ENCODE measurements at places on chromosomes 3 and 15.
A peak's percentile ranks its signal among the peaks of the same experiment; 100 is the strongest.

DNA sequence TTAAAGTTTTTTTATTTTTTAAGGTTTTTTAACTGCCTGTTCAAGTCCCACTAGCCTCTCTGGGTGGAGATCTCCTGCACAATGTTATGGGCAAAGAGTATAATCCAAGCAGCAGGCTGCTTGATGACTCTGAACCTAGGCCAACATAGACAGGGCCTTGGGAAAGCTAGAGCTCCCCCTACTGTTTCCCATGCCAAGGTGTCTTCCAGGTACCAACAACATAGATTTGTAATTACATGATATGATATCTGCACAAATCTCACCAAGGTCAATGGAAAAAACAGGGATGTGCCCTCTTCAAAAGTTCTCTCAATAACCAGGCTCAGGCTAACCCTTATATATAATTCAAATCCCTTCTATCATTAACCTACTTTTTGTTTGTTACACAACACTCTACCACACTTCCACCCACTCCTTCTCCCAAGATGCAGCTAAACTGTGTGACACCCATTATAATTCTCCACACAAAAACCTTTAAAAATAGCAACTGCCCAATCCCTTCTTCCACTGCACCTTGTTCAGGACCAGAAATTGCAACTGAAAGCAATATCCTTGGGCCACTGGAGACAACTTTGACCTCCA is 43.8 kb downstream of the RBM15B start:
- peak; percentile 61 for DNase-seq

DNA sequence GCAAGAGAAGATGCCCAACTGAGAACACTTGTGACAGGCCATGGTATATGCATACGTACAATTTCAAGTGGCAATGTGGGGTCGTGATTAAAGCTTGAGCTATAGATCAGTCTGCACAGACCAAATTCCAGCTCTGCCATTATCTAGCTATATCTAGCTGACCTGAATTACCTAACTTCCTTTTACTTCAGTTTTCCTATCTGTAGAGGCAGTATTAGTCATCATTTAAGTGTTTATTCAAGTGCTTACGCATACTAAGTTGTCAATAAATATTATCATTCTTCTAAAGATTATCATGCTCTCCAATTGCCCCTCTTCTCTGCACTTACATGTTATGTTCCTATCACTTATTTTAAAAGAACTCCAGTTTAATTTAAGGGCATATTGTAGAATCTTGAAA is 87.9 kb downstream of the ARPP21 start:
- DNase-seq = no peak

- no peak for DNase-seq
These were observed 327.3 kb upstream of the SATB1 start for GRCh38 chr3:18752273-18752934.

GRCh38 chr3:120496278-120497002 is 45.6 kb upstream of the FSTL1 start:
- peak; percentile 87 for DNase-seq

- DNase-seq = peak; percentile 98
These were observed 333.9 kb downstream of the PTPRG start for GRCh38 chr3:61894988-61895935.

DNA sequence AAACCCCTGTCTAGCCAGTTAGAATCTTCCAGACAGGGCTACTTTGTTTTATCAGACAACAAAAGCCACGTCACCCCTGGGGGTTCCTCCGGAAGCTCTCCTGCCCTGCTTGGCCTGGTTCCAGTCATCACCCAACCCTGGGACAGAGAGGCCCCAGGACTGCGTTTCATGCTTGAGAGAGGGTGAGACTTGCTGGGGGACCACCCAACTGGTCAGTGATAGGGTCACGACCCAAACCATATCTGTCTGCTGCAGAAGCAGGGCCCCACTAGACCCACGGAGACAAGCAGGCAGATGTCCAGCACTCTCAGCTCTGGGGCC is 1.2 kb downstream of the NT5DC2 start:
- peak; percentile 78 for DNase-seq

DNA sequence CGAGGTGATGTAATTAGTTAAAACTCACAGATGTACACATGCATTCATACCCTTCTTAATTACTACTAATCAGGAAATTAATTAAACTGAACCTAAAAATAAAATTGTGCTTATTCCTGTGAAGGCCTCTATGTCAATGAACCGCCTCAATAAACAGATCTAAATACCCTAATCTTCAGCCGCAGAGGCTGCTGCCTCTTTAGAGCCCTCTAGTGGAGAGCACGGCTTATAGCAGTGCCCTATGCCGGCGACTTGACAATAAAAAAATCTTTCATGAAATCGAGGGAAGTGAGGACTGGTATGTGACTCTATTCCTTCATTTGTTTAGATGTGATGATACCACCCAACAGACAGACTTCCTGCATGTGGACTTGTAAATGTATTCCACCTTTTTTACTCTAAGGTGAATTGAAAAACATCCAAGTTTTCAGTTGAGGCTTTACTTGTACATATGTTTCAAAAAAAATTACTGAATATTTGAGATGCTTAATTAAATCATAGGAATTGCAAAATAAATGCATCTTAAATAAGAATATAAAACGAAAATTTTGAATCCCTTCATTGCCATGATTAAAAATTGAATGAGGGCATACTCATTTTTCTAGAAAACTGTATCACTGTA is 8.3 kb upstream of the EPHA3 start:
- peak; percentile 58 for DNase-seq

DNA sequence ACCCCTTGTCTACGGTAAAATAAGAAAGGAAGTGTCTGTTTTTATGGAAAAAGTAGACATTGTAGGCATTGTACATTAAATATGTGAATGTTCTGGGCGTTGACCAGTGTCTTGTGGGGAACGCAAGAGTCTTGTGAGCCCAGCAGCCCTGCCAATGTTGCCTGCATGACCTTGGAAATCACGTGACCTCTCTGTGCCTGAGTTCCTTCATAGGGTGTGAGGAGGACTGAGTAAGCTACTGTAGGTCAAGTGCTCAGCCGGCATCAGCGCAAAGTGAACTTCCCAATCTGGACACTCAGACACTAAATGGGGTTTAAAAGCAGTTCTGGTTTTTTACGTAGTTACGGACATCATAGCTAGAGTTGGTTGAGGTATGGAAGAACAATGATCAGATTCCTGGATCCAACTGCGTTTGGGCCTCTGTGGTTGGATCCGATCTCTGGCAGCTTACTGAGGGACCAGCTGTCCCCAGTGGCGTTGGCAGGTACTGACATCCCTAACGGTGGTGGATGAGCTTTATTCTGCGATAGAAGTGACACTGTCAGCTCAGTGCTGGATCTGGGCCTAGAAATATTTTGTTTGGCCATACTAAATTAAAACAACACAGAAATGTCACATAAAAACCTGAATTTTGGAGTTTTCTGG is 63.8 kb downstream of the SPSB4 start:
- no peak for DNase-seq

- peak; percentile 55 for DNase-seq
These were observed 39.2 kb downstream of the BBX start for GRCh38 chr3:107561980-107562379.

- DNase-seq = no peak
These were observed 155.3 kb downstream of the ATP10A start for GRCh38 chr15:25707656-25708365.

GRCh38 chr3:33543601-33544000 is 103.4 kb upstream of the UBP1 start:
- DNase-seq = no peak

GRCh38 chr3:40169983-40170382 is 139.5 kb upstream of the EIF1B start:
- DNase-seq = no peak

DNA sequence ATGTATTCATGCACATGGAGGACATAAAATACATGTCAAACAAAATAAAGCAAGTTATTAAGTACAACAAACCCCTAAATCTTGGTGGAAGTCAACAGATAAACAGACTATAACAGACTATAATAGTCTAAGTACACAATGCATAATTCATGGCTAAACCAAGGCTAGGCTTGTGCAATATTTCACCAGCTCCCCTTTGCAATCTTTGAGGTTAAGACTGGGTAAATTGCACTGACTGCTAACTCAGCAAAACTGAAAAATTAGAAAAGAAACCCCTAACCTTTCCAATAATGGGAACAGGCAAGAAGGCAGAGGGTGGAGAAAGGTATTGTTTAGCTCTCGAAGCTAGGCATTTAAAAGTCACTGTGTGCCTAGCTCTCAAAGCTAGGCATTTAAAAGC is 304.9 kb upstream of the WNT5A start:
- peak; percentile 35 for DNase-seq

- peak; percentile 92 for DNase-seq
These were observed 251.9 kb downstream of the NAALADL2 start for GRCh38 chr3:175111036-175111435.

DNA sequence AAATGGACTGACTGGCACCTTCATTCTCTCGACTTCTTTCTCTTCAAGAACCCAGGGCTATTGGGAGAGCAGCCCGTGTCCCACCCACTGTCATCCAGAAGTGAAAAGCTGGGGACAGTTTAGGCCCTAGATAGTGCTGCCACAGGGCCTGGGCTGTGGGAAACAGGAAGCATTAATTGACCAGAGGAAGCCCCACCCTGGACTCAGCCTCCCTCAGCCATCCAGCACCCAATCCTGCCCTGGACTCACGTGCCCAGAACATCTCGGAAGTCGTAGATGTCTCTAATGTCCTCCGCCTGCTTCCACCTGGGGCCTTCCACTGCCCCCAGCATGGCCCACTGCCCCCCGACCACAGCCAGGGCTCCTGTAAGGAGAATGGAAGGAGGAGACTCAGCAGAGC is 2.3 kb downstream of the CAMK1 start:
- DNase-seq = no peak

DNA sequence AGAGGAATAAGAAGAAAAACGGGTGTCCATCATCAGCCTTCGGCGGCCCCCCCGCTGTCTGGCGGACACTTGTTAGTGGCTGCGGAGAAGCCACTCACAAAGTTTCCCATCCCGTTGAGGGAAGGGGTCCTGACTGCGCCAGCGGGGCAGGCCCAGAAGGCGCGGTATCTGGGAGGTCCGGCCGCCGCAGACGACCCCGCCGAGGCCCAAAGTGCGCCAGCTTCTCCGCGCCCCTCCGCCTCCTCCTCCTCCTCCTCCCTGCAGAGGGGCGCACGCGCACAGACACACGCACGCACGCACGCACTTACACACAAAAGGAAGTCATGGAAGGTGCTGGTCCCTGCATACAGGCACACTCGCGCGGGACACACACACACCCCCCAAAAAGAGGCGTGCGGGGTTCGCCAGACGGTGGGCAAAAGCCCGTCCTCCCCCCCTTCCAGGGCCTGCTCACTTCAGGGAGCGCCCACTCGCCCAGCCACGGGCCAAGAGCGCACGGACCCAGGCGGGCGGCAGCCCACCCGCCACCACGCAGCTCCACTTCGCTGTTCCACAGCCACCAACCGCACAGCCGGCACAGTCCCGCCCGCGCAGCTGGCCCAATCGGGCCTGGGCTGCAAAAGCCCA is 18.0 kb downstream of the ZNF148 start:
- peak; percentile 47 for DNase-seq

- DNase-seq = no peak
These were observed 62.9 kb downstream of the SERPINI1 start for GRCh38 chr3:167798443-167798842.

- DNase-seq = no peak
These were observed 14.8 kb downstream of the TNK2 start for GRCh38 chr3:195893516-195893915.
